Fibroblast of the conjunctiva (primary cell): ENCODE measurements at places on chromosomes 11 and 22.
A peak's percentile ranks its signal among the peaks of the same experiment; 100 is the strongest.

DNA sequence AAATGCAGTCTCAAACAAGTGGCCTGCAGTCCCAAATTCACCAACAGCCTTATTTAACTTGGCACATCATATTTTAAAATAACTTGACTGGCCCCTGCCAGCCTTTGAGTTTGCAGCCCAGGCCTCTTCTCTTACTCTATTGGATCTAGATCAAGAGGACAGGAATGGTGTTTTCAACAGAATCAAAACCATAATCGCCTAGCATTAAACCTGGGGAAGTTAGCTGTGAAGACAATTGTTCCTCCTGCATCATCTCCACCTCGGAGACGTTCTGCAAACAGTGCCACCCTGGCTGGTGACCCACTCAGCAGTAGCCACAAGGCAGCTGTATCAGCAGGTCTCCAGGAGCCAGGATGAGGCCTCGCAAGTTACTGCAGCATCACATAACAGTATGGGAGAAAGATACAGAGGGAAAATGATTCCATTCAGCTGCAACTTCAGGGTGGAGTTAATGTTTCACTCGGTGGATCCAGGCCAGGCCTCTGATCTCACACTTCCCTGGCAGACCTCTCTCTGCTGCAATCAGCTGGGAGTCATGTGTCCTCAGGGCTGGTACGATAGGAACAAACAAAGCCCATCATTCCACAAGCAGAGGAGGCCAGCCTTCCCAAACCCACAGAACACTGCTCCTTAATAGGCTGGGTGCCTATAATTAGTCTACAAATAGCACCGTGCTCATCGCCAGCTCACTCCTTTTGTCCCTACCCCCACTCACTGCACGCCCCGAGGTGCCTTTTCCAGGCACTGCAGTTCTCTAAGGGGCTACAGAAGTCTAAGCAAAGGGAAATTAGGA is 18.6 kb upstream of the SCN2B start:
- DNase-seq, result peak; percentile 85

GRCh38 chr22:42317008-42317407 is 46.6 kb upstream of the TCF20 start:
- no peak for DNase-seq

DNA sequence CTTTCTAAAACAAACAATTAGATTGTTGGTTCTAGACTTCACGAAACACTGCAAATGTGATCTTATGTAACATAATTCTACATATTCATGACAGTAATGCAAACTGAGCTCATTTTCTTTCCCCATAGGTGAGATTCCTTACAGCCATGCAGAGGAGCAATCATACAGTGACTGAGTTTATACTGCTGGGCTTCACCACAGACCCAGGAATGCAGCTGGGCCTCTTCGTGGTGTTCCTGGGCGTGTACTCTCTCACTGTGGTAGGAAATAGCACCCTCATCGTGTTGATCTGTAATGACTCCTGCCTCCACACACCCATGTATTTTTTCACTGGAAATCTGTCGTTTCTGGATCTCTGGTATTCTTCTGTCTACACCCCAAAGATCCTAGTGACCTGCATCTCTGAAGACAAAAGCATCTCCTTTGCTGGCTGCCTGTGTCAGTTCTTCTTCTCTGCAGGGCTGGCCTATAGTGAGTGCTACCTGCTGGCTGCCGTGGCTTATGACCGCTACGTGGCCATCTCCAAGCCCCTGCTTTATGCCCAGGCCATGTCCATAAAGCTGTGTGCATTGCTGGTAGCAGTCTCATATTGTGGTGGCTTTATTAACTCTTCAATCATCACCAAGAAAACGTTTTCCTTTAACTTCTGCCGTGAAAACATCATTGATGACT is 1.5 kb downstream of the OR9G1 start:
- DNase-seq, result no peak

GRCh38 chr11:130465263-130465662 is 16.8 kb downstream of the ADAMTS15 start:
- no peak for DNase-seq

GRCh38 chr11:124402326-124402922 is 3.6 kb upstream of the OR8B3 start:
- peak; percentile 72 for DNase-seq

GRCh38 chr22:44805711-44806110 is 53.3 kb downstream of the ARHGAP8 start:
- DNase-seq, result no peak

GRCh38 chr11:80873310-80873999 is 1432.6 kb upstream of the TENM4 start:
- DNase-seq, result no peak

DNA sequence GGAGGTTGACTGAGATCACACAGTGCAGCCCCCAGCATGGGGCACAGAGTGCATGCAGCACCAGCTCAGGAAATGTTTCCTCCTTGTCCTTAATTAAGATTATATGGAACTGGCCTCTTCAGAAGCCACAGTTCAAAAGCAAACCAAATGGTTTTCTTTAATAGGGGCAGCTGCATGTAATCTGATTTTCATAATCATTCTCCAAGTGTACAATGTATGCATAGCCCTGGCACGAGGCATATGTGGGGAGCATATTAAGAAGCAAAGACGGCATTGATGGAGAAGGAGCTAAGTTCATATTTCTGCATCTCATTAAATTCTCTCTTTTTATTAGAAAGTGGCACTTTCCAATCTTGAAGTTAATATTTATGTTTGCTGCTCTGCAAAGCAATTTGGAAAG is 9.9 kb upstream of the PARVB start:
- no peak for DNase-seq

DNA sequence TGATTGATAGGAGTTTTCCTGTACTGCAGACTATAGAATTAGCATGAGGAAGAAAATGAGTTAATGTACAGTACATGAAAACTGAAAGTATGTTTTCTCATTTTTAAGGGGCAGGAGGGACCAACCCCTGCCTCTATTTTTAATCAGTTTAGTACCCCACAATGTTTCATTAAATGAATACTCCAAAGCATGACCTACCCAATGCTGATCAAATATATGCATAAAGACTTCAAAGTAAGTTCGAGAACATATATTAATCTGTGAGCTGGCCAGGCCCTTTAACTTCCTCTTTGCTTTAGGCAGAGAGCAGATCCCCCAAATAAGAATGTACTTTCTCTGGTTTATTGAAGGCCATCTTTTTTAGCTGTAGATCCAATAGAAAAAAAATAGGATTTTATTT is 161.0 kb downstream of the FCHSD2 start:
- DNase-seq, result no peak

- no peak for DNase-seq
Observed at GRCh38 chr11:36379653-36380052, 83.6 kb downstream of the PRR5L start.

DNA sequence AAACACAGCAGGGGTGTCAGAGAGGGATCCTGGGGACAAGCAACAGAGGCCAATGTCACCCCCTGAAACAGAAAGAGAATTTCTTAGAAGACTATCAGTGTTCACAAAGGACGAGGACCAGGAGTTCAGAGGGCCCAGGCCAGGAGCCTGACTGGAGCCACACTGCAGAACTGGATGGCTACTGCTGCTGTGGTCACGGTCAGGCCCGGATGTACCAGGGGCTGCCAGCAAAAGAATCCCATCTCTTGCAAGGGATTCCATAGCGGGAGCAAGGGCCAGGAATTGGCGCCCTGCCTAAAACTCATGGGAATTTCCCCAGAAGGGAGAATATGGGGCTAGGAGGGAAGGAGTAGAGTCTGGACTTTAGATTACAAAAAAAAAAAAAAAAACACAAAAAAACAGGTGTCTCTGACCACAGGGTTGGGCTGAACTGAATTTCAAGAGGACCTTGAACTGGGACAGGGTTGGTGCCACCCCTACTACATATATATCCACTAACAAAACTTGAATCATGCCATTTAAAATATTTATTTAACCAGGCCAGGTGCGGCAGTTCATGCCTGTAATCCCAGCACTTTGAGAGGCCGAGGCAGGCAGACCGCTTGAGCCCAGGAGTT is 15.7 kb upstream of the KCTD14 start:
- DNase-seq, result no peak

DNA sequence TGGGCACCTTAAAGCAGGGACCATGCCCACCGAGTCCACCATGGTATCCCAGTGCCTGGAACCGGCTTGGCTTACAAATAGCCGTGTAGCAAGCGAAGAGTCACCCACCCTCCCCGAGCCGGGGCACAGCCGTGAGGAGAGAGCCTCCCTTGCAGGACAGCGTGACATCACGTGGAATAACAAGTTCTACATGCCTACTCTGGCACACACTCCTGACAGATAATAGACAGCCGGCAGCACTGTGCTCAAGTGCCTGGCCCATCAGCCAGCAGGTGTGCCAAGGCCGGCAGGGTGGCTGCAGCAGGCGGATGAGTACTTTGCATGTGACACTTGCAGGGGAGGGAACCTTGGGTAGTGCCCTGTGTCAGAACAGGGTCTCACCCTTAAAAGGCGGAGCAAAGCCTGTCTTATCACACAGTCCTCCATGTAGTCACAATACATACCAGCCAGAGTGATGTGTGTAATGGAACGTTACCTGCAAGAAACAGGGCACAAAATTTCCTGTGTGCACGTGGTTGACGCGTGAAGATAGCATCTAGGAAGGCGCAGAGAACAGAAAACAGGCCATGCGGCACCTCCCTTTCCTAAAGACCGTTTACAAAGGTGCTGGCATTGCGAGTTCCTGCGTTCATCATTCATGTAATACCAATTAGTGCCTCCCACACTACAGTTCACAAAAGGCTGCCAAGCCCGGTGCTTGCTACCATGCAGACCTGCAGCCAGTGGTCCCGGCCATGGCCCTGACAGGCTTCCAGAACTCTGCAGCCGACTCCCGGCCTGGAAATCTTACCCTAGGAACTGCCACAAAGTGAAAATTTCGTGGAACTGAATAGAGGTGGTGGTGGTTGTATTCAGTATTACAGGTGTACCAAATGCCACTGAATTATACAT is 16.4 kb downstream of the TOM1 start:
- DNase-seq, result no peak

DNA sequence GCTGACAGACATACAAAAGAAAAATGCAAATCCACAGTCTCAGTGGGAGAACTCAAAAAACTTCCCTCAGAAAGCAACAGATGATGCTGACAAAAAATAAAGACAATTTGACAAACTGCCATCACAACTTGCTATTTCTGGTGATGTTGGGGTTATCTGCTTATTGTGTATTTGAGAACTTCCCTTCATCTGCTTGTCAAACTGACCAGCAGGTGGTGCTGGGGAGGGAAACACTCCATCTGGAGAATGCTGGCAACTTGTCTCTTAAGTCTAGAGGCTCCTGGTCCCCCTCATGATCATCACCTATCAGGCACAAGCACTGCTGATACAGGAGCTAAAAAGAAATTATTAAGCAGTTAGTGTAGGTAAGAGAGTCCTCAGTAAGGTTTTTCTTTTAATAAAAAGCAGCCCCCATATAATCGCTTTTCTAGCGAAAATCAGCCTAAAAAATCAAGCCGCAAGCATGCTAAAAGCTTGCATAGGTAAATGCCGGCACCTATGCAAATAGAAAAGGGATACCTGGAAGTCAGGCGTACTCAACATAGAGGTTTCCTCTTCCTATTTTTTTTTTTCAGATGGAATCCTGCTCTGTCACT is 9.8 kb upstream of the FAM111B start:
- peak; percentile 41 for DNase-seq

DNA sequence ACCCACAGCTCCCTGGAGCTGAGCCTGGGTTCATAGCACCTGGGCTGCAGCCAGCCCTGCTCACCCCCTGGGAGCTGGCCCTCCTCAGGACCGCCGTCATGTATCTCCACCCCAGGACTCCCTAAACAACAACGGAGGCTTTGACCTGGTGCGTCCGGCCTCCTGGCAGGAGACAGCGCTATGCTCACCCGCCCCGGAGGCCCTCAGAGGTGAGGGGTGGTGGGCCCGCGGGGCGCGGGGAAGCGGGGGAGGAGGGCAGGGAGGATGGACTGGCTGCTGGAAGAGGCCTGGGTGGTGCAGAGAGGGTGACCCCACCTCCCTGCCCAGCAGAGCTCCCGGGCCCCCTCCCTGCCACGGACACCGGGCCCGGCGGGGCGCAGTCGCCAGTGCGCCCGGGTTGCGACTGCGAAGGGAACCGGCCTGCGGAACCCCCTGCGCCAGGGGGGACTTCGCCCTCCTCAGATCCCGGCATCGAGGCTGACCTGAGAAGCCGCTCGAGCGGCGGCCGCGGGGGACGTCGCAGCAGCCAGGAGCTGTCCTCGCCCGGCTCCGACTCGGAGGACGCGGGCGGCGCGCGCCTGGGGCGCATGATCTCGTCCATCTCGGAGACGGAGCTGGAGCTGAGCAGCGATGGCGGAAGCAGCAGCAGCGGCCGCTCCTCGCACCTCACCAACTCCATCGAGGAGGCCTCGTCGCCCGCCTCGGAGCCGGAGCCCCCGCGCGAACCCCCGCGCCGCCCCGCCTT is 3.1 kb downstream of the MAPK8IP2 start:
- no peak for DNase-seq

- no peak for DNase-seq
Observed at GRCh38 chr11:2760196-2760871, 60.5 kb upstream of the KCNQ1OT1 start.

DNA sequence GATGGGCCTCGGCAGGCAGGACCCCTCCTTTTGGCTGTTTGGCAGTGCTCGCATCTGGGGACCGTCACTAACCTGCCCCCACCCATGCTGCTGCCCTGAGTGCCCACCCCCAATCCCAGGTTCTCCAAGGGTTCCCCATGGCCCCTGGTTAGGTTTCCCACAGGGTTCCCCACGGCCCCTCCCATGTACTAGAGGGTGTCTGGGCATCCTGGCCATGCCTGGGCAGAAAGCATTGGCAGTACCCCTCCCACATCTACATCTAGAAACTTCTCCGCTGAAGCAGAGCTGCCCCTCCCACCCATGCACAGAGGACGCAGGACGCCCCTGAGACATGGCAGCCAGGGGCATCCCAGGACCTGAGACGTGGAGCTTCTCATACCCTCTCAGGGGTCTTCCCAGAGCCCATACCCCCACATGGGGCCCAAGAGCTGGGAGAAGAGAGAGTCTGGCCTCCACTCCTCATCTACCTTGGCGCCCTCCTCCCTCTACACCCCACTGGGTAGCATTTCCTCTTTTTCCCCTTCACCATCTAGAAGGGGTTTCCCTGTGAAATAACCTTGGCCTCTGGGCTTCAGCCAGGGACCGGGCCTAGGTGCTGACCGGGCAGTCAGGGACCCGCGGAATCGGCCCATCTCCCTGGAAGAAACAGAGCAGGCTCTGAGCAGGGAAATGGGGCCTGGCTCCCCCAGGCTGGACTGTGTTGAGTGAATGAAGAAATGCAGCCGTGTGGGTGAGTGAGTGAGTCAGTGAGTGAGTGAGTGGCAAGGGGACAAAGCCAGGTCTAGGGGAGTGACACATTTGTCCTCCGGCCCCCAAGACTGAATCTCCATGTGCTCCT is 987.3 kb downstream of the BRD1 start:
- DNase-seq, result no peak

GRCh38 chr11:15288863-15289262 is 174.1 kb downstream of the INSC start:
- no peak for DNase-seq

- DNase-seq, result no peak
Observed at GRCh38 chr22:31637447-31637890, 24.5 kb downstream of the PISD start.

- DNase-seq, result no peak
Observed at GRCh38 chr11:28582506-28582905, 474.3 kb downstream of the METTL15 start.

DNA sequence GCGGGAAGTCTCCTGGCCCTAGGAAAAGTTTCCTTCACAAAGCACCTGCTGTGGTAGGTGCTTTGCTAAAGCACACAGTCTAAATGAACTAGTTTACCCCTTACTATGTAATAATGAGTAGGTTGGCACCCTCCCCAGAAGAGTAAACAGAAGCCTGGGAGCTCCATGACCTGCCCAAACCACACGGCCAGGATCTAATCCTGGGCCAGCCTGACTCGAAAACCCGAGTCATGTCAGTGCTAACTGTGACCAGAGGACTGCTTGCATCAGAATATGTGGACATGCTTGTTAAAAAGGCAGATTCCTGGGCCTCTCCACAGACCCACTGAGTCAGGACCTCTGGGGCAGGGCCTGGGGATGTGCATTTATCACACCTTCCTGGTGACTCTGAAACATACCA is 67.7 kb downstream of the PANX1 start:
- DNase-seq, result no peak
